ENCODE measurements at places on chromosomes 3 and 15.

DNA sequence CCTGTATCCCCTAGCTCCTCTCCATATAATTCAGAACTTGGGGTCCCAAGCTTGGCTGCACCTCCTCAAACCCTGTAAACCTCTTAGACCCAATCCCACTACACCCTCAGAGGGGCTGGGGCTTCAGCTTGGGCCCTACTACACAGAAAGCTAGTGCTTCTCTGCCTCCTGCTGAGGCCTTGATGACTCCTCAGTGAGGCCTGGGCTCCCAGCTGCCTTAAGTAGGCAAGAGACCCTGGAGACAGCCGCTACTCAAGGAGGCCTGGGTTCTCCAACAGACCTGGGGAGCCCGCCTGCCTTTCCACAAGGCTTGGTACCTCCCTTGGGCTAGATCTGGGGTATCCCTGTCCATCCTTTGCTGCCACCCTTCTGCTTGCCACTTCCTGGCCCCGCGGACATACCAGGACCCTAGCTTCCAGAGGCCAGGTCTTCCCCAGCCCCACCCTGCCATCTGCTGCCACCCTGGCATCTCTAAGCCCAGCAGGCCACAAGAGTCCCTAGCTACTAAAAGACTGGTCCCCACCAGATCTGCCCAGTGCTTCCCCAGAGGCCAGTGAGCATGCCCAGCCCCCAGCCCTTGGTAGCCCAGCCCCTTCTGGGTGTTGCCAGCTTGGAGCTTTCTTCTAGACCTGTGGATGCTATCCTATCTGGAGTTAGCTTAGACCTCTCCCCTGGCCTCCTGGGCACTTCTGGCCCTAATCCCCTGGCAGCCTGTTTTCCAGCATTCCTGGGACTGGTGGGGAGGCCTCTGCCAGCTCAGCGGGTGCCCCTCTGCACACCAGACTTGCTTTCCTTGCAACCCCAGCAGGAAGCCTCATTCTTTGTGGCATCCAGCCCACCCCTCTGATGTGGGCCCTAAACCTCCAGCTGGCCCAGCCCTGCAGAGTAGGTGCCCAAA lies 13.7 kb downstream of the C15orf39 start:
- DNase-seq: no peak

DNA sequence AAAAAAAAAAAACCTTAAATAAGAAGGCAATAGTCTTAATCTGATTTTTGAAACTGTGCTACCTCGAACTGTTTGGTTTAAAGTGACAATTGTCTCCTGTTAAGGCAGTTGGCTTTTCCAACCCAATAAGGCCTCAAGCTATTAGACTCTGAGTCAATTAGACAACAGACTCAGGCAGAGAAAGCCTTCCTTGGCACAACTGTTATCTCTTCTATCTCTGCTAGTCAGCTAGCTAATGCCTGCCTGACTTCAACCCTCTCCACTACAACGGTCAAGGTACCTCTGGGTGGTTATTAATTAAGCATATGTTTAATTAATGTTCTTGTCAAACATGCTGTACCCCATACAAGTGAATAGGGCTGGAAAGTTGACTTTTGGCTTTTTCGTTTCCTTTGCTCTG lies 110.2 kb upstream of the NLGN1 start:
- DNase-seq: no peak

DNA sequence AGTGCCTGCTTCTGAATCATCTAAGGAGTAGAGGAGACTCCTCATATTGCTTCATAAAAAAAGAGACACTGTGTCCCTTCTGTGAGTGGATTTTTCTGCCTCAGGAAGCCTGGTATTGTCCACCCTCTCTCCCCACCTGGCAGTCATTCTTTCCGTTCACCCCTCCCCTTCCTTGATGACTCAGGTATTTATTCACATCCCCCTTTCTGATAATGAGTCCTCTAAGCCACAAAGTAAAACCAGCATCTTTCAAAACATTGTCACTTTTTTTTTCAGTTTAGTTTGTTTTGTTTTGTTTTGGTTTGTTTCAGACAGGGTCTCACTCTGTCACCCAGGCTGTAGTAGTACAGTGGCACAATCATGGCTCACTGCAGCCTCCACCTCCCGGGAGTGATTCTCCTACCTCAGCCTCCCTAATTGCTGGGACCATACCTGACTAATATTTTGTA lies 65.2 kb upstream of the UBE2E1 start:
- DNase-seq: no peak

DNA sequence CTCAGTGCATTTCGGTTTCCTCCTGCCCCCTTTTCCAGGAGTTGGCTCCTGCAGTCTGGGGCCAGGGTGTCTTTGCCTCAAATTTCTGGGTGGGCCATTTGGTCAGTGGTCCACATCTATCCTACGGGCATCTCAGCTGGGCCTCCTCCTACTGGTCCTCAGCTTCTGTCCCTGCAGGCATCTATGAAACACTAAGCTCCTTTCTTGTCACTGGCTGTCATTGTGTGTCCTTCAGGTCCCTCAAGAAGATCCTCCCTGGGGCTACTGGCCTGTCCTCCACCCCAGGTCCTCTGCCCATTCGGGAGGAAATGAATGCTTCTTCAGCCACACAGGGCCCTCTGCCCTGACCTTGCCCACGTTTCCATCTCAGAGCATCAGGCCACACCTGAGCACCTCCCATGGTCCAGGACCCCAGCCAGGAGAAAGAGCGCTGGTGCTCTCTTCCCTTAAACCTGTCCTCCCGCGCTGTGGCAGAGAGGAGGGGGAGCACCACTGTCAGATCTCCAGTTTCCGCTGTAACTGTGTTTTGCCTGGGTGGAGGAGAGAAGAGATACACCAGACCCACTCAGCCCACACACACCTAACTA lies 1.8 kb downstream of the PRR23E start:
- no peak for DNase-seq

GRCh38 chr15:73355612-73356265 lies 13.0 kb downstream of the HCN4 start:
- no peak for DNase-seq

DNA sequence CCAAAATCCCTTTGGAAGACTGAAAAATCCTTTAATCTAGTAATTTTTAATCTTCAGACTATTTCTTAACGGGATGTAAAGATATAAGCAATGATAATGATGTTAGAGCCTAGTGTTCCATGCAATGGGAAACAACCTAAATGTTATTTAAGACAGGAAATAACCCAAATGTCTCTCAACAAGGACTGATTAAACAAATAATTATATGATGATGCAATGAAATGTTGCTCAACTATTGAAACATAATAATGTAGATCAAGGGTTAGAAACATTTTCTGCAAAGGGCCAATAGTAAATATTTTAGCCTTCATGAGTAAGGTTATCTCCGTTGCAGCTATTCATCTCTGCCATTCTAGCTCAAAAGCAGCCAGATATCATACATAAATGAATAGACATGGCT lies 275.4 kb downstream of the NEK10 start:
- DNase-seq: no peak

- no peak for DNase-seq
Observed at GRCh38 chr3:3109407-3110298, 521 bp downstream of the IL5RA start.

GRCh38 chr15:70672081-70672480 lies 91.3 kb downstream of the UACA start:
- no peak for DNase-seq

GRCh38 chr3:13296662-13297061 lies 123.5 kb downstream of the NUP210 start:
- peak; percentile 32 for DNase-seq

GRCh38 chr3:40961104-40961857 lies 238.0 kb upstream of the CTNNB1 start:
- DNase-seq: no peak

GRCh38 chr3:152235709-152236298 lies 32.9 kb upstream of the MBNL1 start:
- DNase-seq: no peak

DNA sequence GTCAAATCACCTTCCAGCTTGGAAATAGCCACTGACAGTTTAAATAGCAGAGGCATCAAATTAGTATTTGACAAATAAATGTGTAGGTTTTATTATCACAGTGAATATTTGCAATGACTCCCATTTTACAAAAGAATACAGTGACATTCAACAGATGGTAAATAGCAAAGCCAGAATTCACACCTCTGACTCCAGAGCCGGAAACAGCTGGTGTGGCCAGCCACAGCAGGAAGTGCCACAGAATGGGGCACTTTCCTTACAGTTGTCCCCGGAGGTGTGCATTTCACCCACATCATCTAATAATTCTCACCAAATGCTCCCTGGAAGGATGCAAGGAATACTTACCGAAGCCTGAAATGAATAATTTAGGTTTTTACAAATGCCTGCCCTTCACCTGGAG lies 295.7 kb upstream of the WNT5A start:
- no peak for DNase-seq

- DNase-seq: no peak
Observed at GRCh38 chr15:57675481-57676181, 30.9 kb upstream of the POLR2M start.

- peak; percentile 22 for DNase-seq
Observed at GRCh38 chr3:143769616-143770015, 78.7 kb downstream of the SLC9A9 start.

GRCh38 chr3:196141052-196141865 lies 59.4 kb upstream of the TFRC start:
- DNase-seq: no peak

DNA sequence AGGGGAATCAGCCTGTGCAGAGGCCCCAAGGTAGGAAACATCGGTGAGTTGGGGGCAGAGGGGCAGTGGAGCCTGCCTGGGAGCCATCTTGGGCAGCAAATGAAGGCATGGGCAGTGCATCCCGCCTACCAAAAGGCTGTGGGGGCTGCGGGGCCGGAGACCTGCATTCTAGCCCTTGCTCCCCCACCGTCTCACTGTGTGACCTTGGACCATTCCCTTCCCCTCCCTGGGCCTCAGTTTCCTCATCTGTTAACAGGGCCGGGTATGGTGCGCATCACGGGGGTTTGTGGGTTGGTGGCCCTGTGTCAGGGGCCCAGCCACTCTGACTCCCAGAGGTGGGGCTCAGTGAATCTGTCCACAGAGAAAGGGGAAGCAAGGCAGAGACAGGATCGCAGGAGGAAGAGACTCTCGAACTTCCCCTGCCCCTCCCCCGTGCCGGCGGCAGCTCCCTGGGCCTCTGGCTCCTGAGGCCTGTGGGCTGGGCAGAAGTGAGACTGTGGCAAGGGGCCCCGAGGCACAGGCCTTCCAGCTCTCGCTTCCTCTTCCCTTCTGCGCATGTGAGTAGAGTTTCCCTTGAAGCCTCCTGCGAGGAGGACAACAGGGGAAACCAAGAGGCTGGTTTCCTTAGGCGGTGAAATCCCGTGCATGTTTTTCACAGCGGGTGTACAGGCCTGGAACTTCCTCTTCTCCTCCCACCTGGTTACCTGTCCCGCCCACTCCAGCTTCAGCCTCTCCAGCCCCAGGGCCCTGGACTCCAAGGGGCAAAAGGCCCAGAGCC lies 42.9 kb downstream of the IDH2 start:
- DNase-seq: no peak

GRCh38 chr15:58222679-58223078 lies 84.5 kb downstream of the AQP9 start:
- DNase-seq: no peak

GRCh38 chr15:34679291-34679690 lies 75.5 kb downstream of the GJD2 start:
- no peak for DNase-seq

DNA sequence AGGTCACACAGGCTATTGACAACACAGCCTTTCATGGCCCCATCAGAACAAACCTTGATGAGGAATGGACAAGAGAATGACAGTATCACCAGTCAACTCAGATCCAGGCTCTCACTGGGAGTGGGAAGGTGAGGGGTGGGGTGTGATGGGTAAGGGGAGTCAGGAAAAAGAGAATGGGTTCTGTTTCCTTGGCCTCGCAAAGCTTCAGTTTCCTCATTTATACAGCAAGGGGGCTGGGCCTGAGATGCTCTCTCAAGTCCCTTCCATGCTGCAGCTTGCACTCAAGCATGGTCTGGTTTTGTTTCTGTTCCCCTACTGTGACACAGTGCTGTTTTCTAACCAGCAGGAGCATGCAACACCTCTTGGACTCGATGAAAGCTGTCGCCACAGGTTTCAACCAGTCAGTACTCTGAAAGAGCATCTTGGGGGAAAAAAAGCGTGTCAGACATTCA lies 65.7 kb upstream of the IL12A start:
- no peak for DNase-seq

- DNase-seq: no peak
Observed at GRCh38 chr3:66863205-66864111, 134.6 kb upstream of the KBTBD8 start.

- no peak for DNase-seq
Observed at GRCh38 chr3:128327606-128328031, 139.1 kb downstream of the DNAJB8 start.

DNA sequence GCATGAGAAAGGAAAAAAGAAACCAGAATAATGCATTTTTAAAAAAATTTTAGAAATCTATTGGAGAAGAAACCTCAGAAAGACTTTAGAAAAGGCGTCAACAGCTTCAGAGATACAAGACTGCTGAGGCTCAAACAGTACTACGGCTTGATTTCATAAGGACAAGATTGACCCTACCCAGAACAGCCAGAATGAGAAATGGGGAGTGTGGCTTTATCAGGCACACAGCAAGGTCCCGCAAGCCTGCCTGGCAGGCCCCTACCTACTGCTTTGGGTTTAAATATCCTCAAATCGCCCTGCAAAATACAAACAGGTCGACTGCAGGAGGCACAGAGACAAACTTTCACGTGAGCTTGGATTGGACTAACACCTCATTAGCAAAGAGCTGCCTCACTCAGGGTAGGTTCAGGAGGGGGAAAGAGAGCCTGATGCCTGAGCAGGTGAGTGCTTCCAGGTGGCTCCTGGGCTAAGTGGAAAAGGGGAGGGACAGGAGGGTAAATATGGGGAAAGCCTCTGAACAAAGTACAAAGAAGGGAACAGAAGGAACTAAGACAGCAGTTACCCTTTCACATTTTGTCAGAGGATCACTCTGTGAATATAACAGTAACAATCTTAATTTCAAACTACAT lies 87.5 kb downstream of the RORA start:
- no peak for DNase-seq

DNA sequence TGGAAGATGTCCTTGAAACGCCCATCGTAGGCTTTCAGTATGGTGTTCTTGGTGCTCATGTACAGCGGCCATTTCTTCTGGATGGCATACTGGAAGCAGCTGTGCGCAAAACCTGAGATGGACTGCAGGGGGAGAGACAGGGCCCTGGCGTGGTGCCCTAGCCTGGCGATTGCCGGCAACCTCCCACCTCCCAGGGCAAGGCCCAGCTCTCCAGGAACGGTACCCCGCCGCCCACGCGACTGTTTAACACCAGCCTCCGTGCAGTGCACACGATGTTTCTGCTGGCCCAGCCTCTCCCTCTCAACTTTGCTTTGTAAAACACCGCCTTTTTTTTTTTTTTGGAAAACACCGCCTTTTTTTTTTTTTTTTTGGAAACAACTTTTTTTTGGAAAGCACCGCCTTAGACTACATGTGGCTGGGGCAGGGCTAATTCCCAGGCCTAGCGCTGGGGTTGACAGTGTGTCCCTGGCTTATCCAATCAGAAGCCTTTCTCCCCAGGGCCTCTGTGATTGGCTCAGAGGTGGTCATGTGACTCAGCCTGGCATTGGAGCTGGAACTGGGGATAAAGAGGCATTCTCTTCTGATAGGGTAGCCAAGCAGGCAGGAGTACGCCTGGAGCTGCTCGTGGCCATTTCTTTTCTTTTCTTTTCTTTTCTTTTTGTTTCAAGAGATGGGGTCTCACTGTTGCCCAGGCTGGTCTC lies 14.7 kb downstream of the IDH2 start:
- DNase-seq: no peak

- no peak for DNase-seq
Observed at GRCh38 chr3:71066356-71066755, 517.2 kb downstream of the FOXP1 start.
